ENCODE measurements at places on chromosomes 5 and 9.

- no peak for DNase-seq
Measured at GRCh38 chr5:159065135-159065534, 34.6 kb downstream of the EBF1 start.

- no peak for DNase-seq
Measured at GRCh38 chr5:153905219-153905618, 133.5 kb downstream of the FAM114A2 start.

DNA sequence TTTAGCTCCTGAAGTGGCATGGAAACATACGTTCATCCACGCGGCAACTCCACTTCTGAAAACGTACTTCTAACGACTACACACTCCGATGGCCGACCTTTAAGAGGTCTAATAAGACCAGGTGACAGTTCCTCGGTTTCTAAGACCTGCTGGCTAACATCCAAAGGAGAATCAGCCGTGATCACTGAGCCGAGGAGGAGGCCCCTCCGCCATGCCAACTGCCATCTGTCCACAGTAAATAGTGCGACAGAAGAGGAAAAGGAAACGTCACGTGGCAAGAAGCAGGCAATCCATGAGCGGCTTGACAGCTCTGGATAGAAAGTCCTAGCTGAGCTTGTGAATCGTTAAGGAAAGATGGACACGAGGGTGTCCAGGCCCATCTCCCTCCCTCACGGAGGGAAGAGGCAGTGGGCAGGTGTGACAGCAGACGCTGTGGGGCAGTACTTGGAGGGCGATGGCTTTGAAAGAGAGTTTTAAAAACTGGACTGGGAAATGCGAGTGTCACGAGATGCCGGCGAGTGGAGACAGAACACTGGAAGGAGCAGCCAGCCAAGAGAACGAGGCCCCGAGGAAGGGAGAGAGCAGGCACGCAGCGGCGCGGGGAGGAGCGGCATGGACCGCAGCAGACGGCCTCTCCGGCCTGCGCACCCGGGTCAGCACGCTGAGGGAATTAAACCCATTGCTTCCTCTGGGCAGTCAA, 66.7 kb upstream of the TBC1D9B start:
- DNase-seq = no peak

GRCh38 chr5:94025788-94026473, 284.5 kb upstream of the POU5F2 start:
- no peak for DNase-seq

- DNase-seq = peak; percentile 59
Measured at GRCh38 chr9:91541734-91542133, 118.1 kb upstream of the NFIL3 start.

DNA sequence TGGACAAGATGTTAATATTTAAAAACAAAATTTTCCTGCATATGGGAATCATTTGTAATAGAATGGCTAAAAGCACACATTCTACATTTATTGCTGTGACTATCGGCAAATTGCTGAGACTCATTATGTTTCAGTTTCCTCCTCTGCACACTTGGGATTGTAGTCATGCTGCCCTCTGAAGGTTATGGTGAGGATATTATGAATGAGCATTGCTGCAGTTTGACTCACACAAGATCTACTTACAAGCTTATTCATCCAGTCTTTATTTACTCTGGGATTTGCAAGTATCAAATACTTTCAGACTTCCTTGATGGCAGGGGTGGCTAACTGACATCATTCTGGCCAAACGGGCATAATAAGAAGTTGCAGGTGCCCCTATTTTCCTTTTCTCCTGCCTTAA, 9.5 kb upstream of the NFIL3 start:
- DNase-seq = peak; percentile 94

- DNase-seq = no peak
Measured at GRCh38 chr9:135132008-135132407, 44.5 kb downstream of the OLFM1 start.

DNA sequence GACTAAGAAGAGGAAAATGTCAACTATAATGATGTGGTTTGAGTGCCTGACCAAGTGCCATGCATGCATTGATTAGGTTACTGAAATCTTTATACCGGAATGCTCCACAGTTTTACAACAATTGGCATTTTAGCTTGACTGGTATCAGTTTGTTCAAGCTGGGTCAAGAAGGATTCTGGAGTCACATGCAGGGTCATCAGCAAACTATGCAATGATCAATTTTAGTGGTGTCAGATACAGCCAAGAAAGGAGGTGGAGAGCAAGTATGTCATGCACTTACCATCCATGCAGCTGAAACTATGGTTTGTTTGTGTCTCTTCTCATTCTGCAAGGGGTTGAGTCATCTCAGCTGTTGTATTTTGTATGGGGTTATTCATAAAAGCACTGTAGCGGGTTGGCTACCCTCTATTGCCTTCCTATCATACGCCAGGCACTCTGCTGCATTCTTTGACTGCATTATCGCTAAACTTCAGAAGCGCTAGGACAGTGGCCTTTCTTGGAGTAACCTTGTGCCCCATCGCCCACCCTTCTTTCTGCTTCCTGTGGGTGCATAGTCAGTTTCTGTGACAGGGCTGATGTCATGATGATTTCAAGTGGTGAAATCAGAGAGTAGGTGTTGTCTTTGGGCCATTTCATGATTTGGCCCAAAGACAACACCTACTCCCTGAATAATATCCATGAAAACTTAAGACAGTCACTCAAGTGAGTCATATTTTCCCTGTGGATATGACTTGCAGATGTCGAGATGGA, 145.4 kb downstream of the MTX3 start:
- DNase-seq = peak; percentile 96

- no peak for DNase-seq
Measured at GRCh38 chr5:108334225-108334624, 47.7 kb downstream of the FBXL17 start.
